Activated CD8-positive, alpha-beta memory T cell treated with anti-CD3 and anti-CD28 coated beads for 48 hours (primary cell): ENCODE measurements at places on chromosomes 12 and 14.

- DNase-seq, result no peak
These were observed 170.8 kb downstream of the TMX1 start for GRCh38 chr14:51410897-51411296.

GRCh38 chr14:100304825-100305323, 1.4 kb downstream of the SLC25A29 start:
- DNase-seq, result no peak

GRCh38 chr14:54786838-54787237, 115.8 kb downstream of the GCH1 start:
- DNase-seq, result no peak

DNA sequence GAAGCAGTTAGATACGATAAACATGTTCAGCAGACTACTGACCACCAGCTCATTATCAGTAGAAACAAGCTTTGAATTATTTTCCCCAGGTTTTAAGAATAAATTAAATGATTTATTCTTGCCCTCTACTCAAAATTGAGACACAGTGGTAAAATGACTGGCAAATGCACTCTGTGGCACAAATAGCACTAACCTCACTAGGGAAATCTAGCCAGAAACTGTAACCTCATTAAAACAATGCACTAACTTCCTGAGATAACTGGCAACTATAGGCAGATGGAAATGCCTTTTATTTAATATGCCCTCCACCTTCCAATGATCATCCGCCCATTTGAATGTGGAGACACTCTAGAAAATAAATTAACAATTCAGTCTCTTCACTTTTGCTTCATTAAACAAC, 33.2 kb downstream of the CPNE8 start:
- no peak for DNase-seq

DNA sequence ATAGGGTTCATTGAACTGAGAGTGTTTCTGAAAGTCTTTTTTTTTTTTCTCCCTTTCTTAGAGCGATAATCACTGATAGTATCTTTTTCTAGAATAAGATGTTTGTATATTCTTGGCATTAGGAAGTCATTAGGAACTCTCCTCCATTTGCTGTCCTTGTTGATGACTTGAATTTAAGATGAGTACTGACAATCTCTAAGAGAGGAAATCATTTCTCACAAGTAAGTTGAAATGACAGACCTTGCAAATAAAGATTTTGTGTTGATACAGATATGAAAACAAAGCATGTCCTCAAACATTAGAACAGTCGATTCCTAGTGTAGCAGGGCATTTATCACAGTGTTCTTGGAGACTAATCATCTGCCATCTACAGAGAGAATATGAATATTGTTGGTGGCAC, 458.4 kb upstream of the SYT1 start:
- DNase-seq, result no peak

- DNase-seq, result no peak
These were observed 33.2 kb upstream of the KCNH3 start for GRCh38 chr12:49505672-49506071.

GRCh38 chr12:66461331-66461730, 159.0 kb downstream of the HELB start:
- no peak for DNase-seq
